ENCODE measurements at places on chromosomes 4 and X.

- no peak for DNase-seq
These were observed 56.4 kb downstream of the IRF2 start for GRCh38 chr4:184417802-184418511.

- no peak for DNase-seq
These were observed 302.2 kb downstream of the ARAP2 start for GRCh38 chr4:35942092-35942491.

GRCh38 chr4:37648084-37648817, 37.9 kb downstream of the RELL1 start:
- DNase-seq = no peak

- DNase-seq = no peak
These were observed 311.6 kb upstream of the GALNT7 start for GRCh38 chr4:172857026-172857425.

- no peak for DNase-seq
These were observed 44.9 kb downstream of the HADH start for GRCh38 chr4:108034565-108034964.

DNA sequence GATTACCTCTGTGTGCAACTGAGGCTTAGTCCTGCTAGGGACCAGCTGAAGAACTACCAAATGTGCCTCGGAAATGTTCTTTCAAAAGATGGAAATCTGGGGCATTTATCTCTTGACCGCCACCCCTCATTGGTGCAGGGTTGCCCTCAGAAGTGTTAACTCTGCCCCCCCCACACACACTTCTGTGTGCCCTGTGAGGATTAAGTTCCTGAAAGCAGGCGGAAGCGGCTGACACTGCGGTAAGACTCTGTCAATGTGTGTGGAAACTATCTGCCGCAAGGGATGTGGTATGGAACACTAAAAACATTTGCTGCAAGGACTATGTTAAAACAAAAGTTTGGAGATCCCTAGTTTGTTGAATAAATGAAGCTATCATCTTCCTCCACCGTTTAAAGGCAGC, 106.9 kb upstream of the NDP start:
- DNase-seq = no peak

DNA sequence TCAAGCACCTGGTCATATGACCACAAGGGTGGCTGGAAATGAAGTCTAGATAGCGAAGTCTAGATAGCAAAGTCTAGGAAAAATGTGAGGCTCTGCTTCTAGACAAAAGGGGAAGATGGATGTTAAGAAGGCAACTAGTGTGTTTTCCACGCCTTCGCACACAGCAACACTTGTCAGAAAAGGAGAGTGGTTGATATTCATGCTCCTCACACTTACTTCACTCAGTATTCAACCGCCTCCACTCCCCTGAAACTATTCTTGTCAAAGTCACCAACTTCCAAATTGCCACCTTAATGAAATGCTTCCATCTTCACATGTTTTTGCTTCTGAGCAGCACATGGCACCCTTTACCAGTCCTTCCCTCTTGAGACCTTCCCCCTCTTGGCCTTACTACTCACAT, 27.7 kb upstream of the DCLK2 start:
- DNase-seq = no peak

GRCh38 chr4:73734530-73735001, 5.8 kb upstream of the CXCL8 start:
- no peak for DNase-seq

GRCh38 chr4:52945326-52945898, 83.3 kb downstream of the RASL11B start:
- no peak for DNase-seq

DNA sequence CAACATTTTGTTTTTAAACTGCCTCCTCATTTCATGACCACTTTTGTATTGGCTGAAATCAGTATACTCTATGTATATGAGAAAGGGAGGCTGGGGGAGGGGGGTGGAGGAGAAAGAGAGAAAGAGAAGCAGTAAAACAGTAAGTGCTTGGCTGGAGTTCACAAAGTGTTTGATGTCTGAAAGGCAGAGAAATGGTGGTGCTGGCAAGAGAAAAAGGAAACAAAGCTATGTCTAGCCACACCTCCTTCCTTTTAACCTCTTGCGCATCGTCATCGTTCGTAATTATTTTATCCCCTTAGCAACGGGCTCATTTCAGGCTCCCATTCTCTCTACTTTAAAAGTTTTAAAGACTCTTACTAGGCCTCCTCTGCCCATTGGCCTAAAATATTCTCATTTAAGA, 25.6 kb downstream of the RPA4 start:
- no peak for DNase-seq

DNA sequence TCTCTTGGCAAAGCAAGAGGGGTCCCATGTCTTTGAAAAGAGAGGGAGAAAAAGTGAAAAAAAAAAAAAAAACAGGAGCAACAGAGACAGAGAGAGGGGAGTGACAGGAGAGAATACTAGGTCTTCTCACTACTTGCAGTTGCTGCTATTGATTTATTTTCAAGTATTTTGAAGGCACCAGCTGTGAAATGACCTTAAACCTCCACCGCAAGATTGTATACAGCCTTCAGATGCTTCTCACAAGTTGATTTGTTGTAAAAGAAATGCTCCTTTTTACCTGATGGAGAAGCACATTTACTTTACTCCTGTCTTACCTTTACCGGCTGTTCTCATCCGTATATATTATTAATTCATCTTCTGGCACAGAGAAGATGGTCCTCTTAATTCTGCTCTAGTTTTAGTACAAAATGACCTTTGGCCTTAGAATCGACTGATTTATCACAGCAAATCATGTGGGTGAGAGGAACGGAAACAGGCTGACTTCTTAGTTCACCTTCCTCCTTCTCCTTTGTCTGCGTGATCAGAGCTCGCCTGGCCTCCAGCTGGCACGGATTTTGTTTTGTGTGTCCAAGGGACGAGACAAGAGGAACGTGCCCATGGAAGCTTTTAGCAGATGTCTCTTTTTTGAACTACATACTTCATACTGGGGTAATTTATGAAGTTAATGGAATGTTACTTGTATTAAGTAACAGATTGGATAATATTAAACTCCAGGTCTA, 82.4 kb upstream of the PACRGL start:
- DNase-seq = no peak

DNA sequence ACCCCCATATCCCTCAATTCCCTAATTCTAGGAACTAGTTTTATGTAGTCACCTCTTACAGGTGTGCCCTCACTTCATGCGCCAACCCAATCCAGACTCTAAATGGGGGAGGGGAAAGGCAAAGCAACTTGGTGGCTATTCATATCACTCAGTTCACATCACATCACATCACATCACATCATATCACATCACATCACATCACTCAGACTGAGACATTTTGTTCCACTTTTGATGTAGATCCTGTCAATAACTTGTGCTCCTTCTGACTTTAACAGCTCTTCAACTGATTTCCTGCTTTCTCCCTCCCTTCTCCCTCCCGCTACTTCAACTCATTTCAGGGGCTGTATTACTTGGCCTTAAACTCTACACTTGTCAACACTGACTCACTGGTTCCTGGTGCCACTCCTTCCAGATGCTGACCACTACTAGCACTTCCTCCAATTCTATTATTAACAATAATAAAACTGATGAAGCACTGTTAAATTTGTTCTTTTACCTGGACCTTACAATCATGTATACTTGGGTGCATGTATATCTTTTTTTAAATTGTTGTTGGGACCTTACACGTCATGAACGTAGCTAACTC, 29.1 kb upstream of the PLS3 start:
- DNase-seq = no peak

DNA sequence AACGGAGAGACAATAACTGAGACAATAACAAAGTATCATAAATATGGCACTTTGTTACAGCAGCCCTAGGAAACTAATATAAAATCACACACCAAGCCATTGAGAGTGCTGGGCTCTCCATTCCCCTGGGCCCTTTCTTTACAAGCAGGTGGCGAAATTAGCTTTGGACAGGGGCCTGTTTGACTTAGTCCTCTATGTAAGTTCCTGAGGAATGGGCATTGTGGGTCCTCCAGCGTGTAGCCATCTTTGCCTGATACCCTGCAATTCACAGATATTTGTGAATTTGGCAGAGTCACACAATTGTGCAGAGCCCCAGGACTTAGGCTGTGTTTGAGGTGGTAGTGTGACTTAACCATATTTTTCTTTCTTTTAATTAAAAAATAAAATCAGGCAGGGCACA, 67.6 kb downstream of the BCOR start:
- no peak for DNase-seq

- DNase-seq = no peak
These were observed 304.6 kb downstream of the ARAP2 start for GRCh38 chr4:35939751-35940150.

GRCh38 chrX:134633394-134633793, 24.9 kb downstream of the PLAC1 start:
- no peak for DNase-seq

GRCh38 chr4:70637239-70637913, 8.8 kb downstream of the ENAM start:
- DNase-seq = no peak

DNA sequence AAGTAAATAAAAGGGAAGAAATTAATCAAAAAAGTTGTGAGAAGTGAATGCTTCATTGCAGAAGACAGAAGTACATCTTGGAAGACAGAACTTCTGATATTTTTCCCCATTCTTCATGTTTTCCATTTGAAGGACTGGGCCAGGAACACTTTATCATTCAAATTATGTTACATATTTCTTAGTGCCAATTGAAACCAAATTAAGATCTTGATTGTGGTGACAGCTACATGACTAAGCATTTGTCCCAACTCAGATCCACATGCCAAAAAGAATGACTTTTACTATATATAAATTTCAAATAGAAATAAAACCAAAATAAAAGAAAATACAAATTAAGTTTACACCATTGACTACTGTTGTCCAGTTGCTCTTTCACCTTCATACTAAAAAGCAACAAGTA, 14.0 kb upstream of the FGF5 start:
- DNase-seq = no peak

GRCh38 chr4:124711471-124712371, 811 bp downstream of the ANKRD50 start:
- no peak for DNase-seq

- no peak for DNase-seq
These were observed 405.6 kb downstream of the FAM47A start for GRCh38 chrX:33726281-33727160.

- no peak for DNase-seq
These were observed 10.8 kb downstream of the DGKQ start for GRCh38 chr4:962231-963208.

DNA sequence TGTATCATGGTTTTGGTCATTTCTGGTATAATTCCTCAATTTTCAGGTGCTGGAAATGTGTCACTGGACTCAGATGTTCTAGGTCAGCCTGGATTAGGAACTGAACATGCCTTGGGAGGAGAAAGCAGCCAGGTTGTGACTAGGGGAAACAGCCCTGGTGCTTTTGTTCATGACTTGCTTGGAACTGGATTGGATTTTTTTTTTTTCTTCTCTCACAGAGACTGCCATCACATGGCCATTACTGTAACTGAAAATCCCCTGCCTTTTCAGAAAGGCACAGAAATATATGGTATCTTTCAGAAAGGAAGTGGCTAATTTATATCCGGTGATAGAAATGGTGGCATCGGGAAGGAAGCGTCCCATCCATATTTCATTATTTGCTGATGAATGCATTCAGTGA, 34.6 kb downstream of the SEPTIN11 start:
- DNase-seq = no peak

DNA sequence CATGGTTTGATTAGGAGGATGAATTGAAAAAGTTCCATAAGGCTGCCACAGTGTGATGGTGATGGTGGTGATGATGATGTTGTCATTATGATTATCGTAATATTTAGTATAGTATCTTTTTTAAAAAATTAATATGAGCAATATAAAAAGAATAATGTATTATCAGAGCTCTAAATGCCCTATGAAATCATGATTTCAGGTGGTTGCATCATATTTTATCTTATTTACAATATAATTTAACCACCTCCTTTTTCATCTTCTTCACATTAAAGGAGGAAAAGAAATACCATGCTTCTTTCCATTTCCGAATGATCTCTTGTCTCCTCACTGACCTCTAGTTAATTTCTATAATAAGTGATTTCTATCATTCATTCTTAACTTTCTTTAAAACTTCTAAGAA, 225.9 kb downstream of the RAPGEF2 start:
- no peak for DNase-seq

DNA sequence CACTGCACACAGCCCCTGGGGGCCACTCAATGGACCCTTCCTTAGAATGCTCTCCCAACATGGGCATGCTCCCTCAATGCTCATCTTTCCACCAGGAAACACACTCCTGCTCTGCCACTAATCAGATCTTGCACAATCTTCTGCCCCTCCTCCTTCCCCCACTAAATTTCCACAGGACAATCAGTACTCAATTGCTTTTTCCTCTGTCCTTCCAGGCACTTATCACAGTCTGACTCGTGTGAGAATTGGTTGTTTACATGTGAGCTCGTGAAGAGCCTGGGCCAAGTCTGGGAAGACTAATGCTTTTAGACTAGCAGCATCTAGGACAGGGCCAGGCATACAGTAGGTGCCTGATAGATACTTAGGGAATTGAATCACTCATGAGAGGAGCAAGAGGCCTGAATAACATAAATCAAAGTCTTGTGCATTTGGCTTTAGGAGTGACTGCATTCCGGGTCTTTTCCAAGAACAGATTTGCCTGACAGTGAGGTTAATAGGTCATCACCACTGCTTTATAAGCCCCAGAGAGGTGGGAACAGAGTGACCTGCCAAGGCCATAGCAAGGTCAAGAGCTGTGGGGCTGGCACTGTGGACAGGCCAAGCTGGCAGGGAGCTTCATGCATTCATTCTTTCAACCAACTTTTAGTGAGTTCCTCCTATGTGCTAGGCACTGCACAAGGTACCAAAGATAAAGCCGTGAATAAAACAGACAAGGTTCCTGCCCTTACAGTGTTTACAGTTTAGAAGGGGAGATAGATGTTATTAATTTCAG, 55.0 kb downstream of the PRPS1 start:
- DNase-seq = no peak

- DNase-seq = no peak
These were observed 18.8 kb upstream of the ATOH1 start for GRCh38 chr4:93809773-93810172.

- DNase-seq = no peak
These were observed 18.6 kb upstream of the TEX13B start for GRCh38 chrX:108000751-108001150.

GRCh38 chrX:39705290-39705689, 392.5 kb downstream of the BCOR start:
- no peak for DNase-seq

- no peak for DNase-seq
These were observed 28.9 kb downstream of the LNX1 start for GRCh38 chr4:53562409-53562808.

DNA sequence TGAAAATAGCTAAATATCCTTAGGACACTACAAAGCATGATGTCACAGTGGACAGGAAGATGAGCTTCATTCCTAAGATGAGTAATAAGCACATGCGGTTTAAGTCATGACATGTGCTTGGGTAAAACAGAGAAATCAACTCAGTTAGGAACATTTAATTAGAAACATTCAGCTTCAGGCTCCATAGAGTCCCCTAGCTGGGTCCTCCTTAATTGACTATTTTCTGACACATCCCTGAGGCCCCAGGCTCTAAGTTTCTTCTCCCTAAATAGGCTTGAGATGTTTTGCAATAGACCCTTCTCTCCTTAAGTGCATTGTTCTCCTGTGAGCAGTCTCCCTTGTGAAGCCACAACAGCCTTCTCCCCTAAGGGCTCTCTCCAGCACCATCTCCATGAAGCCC, 70.4 kb upstream of the ANXA3 start:
- DNase-seq = no peak

Data from vagina (tissue), 2 donors.